Activated CD4-positive, alpha-beta T cell treated with anti-CD3 and anti-CD28 coated beads, Interleukin-2, amount 10 ng/mL, durations not matched to agents 7 days and 5 days (primary cell): ENCODE measurements at places on chromosomes 2 and 18.

GRCh38 chr2:73614105-73614504, 28.1 kb downstream of the NAT8 start:
- no peak for DNase-seq

DNA sequence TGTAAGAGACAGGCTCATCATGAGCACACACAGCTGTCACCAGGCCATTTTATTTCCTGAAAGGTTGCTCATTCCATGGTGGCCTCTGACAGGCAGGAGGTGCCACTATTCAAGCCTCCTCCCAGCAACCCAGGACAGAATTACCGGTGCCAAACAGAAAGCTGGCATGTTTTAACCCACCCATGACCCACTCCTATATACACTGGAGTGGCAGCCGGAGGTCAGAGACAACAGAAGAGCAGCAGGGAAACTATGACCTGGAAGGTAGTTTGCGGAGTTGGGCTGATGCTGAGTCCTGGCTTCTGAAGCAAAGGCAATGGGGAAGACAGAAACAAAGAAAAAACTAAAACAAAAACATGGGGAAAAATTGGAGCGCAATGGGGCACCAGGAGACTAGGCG, 2.3 kb downstream of the RFTN2 start:
- DNase-seq, result no peak

GRCh38 chr2:163062524-163062923, 224.0 kb upstream of the KCNH7 start:
- no peak for DNase-seq

- no peak for DNase-seq
Observed at GRCh38 chr2:44528595-44528994, 166.8 kb downstream of the CAMKMT start.

GRCh38 chr18:48125724-48126123, 195.3 kb upstream of the SMAD2 start:
- no peak for DNase-seq

- no peak for DNase-seq
Observed at GRCh38 chr2:7653617-7654016, 736.4 kb downstream of the RNF144A start.

- no peak for DNase-seq
Observed at GRCh38 chr2:46848447-46848846, 67.2 kb downstream of the MCFD2 start.

GRCh38 chr2:79447463-79447862, 65.4 kb upstream of the CTNNA2 start:
- DNase-seq, result no peak

DNA sequence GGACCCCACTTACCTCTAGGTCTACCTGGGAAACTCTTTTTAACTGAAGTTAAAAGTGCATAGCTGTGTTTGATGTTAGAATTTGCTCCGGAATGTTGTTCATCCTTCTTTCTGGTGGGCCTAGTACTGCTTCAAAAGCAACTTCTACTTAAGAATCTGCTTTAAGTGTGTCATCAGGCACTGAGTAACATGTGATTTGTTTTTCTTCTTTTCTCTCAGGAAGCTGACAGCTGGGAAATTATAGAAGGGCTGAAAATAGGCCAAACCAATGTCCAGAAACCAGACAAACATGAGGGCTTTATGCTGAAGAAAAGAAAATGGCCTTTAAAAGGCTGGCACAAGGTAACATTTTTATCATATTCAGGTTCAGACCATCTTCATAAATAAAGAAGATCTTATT, 122.9 kb downstream of the PRKRA start:
- no peak for DNase-seq

- DNase-seq, result no peak
Observed at GRCh38 chr2:158559252-158559651, 102.5 kb downstream of the PKP4 start.

DNA sequence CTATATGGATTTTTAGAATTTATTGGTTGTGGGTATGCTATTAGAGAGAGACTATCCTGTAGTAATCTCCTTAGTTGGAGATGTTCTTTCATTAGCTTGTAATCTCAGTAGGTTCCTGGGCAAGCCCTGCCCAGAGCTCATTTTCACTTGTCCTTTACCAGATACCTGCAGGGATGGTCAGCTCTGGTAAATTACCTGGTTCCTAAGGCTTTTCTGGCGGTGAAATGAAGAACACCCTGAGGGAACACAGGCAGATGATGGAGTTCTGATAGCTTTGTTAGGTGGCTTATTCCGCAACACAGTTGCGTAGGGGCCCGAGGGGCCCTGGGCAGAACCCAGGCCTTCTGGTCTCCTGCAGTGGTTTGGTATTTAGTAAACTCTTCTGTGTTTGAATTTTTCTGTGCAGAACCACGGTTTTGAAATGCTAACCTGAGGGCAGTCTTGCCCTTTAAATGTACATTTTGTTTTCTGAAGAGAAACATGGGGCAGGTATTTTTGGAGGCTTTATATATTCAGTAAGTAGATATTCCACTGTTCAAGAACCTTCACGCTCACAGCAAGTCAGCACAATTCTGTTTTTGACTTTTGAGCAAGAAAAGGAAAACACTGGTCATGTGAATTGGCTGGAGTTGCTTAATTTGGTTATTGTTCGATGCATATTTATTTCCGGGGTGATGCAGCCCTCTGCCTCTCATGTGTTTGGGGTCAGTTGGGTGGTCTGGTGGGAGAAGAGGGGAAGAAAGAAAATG, 22.4 kb downstream of the ZNF532 start:
- no peak for DNase-seq

- DNase-seq, result no peak
Observed at GRCh38 chr2:9330612-9331270, 92.6 kb downstream of the ITGB1BP1 start.

GRCh38 chr2:88627856-88628570, 749 bp upstream of the EIF2AK3 start:
- peak; percentile 85 for DNase-seq
